ENCODE measurements at places on chromosomes 7 and 10.
A peak's percentile ranks its signal among the peaks of the same experiment; 100 is the strongest.

GRCh38 chr10:67790534-67791408 is 47.2 kb downstream of the DNAJC12 start:
- DNase-seq, result peak; percentile 20

DNA sequence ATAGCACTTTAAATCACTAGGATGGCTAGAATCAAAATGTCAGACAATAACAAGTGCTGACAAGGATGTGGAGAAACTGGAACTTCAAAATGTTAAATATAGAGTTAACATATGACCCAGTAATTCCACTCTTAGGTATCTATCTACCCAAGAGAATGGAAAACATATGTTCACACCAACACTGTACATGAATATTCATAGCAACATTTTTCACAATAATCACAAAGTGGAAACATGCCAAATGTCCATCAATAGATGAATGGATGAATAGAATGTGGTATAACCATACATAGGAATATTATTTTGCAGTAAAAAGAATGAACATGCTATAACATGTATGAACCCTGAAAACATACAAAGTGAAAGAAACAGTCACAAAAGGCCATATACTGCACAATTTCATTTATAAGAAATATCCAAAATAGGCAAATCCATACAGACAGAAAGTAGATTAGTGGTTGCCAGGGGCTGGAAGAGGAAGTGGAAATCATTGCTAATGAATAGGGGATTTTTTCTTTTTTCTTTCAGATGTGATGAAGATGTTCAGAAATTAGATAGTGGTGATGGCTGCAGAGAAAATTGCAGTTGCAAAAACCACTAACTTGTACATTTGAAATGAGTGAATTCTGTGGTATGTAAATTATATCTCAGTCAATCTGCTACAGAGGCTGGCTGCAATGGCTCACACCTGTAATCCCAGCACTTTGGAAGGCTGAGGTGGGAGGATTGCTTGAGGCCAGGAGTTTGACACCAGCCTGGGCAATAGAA is 93.0 kb downstream of the CPVL start:
- no peak for DNase-seq

- no peak for DNase-seq
Observed at GRCh38 chr7:13115855-13116254, 428.4 kb downstream of the ARL4A start.

- no peak for DNase-seq
Observed at GRCh38 chr7:157901166-157901565, 564.4 kb downstream of the DNAJB6 start.

GRCh38 chr7:44762726-44763522 is 14.3 kb downstream of the ZMIZ2 start:
- DNase-seq, result no peak

- no peak for DNase-seq
Observed at GRCh38 chr7:12794722-12795302, 107.4 kb downstream of the ARL4A start.

DNA sequence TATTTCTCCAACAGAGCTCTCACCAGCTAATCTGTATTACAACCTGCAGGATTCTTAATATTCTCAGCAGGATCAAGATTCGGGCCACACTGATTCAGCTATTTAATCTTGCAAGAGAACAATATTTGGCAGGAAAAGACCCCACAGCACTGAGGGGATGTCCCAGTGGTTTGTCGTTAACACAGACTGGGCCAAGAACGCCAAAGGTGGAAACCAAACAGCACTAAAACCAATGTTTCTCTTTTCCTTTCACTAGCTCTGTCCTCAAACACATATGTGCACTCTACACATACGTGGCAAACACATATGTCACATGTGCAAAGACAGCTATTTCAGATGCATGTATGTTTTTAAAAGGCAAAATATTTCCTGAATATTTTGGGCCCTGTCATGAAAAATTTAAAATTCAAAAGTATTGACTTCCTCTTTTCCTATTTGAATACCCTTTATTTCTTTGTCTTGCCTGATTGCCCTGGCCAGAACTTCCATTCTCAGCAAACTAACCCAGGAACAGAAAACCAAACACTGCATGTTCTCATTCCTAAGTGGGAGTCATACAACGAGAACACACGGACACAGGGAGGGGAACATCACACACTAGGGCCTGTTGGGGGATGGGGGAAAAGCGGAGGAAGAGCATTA is 51.7 kb upstream of the NEBL start:
- DNase-seq, result no peak

DNA sequence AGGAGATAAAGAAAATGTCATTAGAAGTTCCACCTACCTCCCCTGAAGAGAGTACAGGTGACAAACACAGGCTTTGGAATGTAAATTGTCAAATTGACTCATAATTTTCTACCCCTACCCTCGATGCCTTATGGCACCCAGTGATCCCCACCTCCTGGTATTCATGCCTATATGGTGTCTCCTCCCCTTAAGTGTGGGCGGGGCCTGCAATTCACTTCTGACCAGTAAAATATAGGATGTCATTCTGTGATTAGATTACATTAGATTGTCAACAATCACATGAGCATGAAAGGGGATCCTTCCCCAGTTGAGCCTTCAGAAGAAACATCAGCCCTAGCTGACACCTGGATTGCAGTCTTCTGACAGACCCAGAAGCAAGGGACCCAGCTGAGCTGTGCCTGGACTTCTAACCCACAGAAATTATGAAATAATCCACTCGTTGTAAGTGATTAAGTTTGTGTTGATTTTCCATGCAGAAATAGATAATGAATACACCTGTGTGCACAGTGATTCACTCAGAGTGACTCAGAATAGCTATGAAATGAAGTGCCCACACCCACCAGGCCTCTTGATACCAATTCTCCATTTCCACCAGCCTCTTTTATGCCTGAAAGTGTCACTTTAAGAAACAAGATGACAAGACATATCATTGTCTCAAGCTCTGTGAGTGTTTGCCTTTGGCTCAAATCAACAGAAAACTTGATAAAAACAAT is 8.5 kb upstream of the SLC39A12 start:
- no peak for DNase-seq

DNA sequence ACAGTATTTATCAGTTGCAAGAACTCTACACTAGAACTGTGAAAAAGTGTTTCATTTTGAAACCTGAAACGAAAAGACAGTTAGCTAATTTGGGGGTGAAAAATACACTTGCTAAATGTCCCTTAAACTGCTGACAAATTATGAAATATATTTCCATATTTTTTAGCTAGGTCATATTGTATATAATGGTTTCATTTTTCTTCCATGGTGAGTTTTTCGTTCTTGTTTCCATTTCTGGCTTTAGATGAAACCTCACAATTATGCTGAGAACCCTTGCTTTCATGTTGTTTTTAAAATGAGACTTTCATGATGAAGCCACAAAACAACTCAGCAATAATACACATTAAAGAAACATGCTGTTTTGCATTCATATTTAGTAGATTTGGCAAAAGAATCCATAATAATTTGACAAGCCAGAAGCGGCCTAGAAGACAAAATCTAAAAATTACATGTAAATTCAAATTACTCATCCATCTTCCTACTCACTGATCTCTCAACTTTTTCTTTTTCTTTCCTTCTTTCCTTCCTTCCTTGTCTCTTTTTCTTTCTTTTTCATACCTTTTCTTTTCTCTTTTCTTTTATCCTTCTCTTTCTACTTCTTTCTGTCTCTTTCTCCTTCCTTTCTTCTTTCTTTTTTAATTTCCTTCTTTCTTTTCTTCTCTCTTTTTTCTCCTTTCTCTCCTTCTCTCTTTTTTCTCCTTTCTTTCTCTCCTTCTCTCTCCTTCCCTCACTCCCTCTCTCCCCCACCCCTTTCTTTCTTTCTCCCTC is 46.5 kb upstream of the ITGB8 start:
- DNase-seq, result no peak

GRCh38 chr10:38050212-38050611 is 39.7 kb downstream of the ZNF33A start:
- no peak for DNase-seq

DNA sequence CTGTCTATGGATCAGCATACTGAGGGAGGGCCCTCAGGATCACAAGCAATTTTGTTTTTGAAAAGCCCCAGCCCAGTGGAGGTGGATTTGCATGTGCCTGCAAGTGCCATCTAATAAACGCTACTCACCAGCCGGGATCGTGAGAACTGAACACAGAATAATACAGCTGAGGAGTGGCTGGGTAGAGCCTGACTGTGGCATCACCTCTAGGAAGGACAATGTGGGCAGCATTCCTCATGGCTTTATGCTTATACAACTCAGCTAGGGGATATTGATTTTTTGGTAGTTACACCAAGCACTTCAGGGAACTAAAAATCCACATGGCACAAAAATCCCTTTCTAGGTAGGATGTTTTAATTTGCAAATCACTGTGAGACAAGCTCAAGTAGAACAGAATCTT is 72.7 kb upstream of the PALS2 start:
- DNase-seq, result no peak

- DNase-seq, result no peak
Observed at GRCh38 chr10:1576467-1577372, 160.6 kb downstream of the ADARB2 start.

DNA sequence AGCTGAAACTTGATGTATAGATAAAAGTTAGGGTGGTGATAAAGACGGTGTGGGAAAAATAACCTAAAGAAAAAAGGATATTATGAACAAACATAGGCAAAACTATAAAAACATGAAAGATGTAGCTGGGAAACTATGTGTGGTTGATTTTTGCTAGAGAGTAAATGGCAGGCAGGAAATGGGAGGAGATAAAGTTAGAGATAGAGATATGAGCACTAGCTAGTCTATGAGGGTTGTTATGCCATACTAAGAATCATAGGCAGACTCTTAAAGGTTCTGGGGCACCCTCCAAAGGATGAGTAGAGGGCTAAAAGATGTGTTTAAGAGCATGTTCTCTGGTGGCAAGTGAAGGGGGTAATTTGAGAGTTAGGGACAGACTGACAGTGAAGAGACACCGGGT is 1109.2 kb downstream of the GATA3 start:
- DNase-seq, result no peak

DNA sequence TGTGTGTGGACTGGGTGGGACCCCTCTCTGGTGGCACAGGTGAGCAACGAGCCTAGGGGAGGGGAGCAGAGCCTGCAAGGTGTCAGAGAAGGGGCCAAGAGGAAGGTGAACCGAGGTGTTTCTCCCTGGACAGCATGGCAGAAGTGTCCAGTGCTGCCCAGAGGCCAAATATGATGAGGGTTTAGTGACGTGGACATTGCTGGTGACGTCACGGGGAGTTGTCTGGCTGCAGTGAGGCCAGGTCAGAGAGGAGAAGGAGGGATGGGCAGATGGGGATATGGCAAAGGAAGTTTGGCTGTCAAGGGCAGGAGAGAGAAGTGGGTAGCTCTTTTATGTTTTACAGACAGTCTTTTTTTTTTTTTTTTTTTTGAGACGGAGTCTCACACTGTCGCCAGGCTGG is 2.6 kb upstream of the ZNF853 start:
- DNase-seq, result no peak

GRCh38 chr7:130910949-130911944 is 177.2 kb upstream of the KLF14 start:
- DNase-seq, result no peak

- DNase-seq, result no peak
Observed at GRCh38 chr7:156158213-156158612, 345.9 kb upstream of the SHH start.

GRCh38 chr10:61559615-61560014 is 103.1 kb upstream of the CABCOCO1 start:
- DNase-seq, result no peak

DNA sequence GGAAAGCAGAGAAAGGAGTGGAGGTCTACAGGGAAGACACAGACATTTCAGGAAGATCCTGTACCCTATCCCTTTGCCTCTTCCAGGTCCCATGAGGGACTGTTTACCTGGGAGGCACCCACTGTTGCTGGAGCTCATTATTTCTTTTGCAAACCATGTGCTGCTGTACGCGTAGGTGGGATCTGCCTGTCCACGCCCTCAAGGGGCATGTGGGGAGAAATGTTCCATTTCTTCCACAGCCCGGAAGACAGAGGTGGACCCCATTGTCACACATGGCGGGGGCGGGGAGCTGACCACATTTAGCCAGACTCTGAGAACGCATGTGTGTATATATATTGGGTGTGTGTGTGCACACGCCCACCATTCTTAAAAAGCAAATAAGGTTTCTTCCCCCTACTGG is 2.0 kb downstream of the PLXNA4 start:
- DNase-seq, result no peak

- no peak for DNase-seq
Observed at GRCh38 chr10:17217631-17218232, 10.3 kb upstream of the VIM start.

DNA sequence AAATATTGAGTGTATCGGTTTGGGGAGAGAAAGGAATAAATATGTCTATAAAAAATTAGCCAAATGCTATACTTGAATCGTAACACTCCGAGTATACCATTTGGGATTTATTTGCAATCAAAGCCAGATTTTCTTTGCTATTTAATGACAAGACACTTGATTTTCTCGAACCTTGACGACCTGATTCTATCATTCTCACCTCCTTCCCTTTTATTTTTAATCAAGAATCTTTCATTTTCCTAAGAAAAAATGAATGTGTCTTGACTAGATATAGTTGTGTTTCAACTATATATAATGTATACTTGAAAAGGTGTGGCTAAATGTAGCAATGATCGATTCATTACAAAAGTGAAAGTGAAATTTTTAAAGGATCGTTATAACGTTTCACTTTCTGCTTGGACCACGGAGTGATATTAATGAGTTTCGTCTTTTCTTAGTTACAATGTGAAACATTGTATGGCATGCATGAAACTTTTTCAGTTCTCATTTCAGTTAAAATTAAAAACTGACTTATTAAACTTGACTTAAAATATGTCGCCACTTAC is 562 bp downstream of the NUB1 start:
- DNase-seq, result no peak

GRCh38 chr10:127610816-127611215 is 61.7 kb downstream of the NPS start:
- no peak for DNase-seq

DNA sequence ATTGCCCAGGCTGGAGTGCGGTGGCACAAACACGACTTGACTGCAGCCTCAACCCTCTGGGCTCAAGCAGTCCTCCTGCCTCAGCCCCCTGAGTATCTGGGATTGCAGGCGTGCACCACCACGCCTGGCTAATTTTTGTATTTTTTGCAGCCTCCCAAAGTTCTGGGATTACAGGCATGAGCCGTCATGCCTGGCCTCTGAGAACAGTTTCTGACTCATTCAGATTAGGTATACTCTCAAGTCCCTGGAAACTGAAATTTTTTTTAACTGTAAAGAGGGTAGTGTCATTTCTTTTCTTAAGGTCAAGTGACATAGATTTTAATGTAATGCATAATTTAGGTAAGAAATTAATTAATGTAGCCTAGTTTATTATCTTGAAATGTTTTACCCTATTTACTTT is 104.7 kb downstream of the SEPTIN7 start:
- no peak for DNase-seq

DNA sequence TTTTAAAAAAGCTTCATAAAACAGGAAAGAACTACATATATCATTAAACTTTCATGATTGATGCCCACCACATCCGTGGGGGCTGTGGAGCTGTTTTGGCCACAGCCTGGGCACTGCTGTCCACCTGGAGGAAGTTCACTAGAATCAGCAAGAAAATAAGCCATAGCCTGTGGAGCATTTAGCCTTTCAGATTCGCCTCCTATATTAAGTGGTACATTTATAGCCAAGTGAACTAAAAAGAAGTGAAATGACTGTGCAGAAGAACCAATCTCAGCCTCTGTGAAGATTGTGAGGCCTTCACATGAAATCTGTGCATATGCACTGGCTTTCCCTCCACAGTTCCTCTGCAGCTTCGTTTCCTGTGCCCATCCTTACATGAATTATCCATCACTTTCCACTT is 23.5 kb downstream of the WNT16 start:
- no peak for DNase-seq

All from stimulated activated CD4-positive, alpha-beta T cell treated with anti-CD3 and anti-CD28 coated beads, Interleukin-12 subunit alpha, Interleukin-12 subunit beta, amount 100 ng/mL, for 48 hours (primary cell).